ENCODE measurements at places on chromosomes 12 and 14.

DNA sequence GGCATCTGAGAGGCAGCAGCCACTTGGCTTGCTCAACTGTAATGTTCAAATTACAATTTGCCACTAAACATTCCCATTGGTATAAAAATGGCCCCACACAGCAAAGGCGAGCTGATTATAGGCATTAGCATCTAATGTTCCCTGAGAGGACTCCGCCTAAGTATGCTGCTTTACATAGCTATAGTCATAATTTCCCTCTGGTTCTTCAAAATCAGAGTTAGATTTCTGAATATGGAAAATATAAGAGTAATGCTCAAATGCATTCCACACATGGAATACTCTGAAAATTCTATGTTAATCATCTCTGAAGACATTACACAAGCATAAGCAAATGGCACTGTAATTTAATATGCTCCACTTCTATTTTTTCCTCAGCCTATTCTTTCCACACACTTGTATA, 83.7 kb upstream of the BTG1 start:
- DNase-seq = no peak

- DNase-seq = no peak
These were observed 25.2 kb upstream of the PNMA1 start for GRCh38 chr14:73739174-73739898.

DNA sequence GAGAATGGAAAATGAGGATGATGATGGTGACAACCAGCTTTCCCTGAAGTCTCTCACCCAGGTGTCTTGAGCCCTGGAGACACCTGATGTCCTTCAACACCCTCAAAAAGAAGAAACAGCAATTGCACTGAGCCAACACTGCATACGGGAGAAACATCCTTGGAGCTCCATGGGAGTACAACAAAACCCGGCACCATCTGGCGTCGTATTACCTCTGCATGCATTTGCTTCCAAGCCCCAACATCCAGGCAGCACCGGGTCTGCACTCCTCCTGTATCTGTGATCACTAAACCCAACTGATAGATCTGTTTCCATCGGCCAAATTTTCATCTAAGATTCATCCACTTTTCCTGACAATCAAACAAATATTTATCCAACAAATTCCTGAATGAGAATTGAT, 249.9 kb downstream of the DPF3 start:
- DNase-seq = no peak

GRCh38 chr12:49683599-49684309, 23.5 kb downstream of the FMNL3 start:
- DNase-seq = no peak

DNA sequence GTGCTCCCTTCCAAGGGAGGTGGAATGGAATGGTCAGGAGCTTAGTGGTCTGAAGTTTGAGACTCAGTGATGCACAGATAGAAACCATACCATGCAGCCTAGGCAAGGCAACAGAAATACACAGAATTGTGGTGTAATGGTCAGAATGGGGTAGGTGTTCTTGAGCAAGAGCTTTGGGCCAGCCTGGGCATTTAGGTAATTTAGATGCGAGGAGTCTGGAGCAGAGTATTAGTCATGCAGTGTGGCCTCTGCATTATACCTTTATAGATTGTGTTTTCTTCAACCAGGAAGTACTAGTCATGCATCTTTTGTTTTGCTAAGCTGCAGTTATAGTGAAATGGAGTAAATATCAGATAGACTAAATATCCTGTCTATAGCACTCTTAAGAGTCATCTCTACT, 118.3 kb downstream of the DAAM1 start:
- peak; percentile 16 for DNase-seq

GRCh38 chr14:100080206-100080605, 15.0 kb downstream of the EVL start:
- DNase-seq = no peak

DNA sequence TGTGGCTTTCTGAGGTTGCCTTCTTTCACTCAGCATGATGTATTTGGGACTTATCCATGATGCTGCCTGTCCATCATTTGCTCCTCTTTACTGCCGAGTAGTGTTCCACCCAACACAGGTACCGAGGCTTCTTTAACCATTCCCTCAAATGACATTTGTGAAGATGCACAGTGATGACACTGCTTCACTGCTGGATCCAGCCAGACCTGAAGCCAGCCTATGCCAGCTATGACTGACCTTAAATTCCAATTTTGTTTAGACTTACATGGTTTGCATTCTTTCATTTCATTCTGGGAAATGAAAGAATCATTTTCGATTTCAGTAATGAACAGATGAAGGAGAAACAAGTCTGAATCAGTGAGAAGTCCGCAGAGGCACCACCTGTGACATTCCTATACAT, 271.0 kb downstream of the AACS start:
- DNase-seq = no peak

GRCh38 chr12:88834226-88834625, 254.0 kb upstream of the KITLG start:
- DNase-seq = no peak

DNA sequence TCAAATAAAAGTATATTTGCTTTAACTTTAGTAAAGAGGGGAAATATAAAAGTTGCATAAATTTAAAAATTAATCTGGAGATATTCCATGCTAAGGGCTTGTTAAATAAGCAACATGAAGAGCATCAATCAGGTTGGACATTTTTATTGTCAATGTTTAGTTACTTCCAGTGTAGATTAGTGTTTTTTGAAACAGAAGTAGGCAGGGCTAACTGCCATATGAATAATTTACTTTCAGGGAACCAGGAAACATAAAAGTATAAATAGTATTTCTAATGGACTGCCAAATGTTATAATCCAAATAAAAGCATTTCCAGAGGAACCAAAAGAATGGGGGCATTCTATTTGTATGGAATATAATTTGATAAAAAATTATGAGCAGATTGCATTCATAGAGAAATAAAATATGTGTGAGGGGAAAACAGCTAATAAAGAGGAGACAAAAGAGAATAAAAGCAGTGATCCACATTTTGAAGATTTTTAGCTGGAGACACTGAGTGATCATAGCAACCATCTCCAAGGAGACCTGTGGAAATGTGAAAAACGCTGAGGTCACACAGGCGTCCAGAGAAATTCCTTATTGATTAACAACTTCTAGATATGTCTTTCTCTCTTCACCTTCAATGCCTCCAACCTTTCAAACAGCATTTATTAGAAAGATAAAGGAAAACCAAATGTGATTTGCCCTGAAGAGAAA, 70.8 kb downstream of the SRGAP1 start:
- DNase-seq = no peak

DNA sequence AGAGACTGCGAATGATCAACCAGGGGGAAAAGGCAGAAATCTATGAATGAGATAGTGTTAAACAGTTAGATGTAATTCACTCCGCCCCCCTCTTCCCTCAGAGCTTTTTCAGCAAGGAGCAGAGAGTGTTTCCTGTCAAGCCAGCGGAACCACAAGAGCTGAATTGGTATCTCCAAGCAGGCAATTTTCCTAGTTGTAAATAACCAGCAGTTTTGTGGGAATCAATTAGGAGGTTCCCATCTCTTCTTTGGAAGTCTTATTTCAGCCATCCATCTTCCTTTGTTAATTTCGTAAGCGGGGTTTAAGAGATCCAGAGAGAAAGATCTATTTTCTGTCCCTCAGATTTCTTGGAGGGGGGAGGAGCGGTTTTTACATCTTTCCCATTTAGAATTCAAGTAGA, 178.0 kb downstream of the FOXN3 start:
- DNase-seq = no peak

DNA sequence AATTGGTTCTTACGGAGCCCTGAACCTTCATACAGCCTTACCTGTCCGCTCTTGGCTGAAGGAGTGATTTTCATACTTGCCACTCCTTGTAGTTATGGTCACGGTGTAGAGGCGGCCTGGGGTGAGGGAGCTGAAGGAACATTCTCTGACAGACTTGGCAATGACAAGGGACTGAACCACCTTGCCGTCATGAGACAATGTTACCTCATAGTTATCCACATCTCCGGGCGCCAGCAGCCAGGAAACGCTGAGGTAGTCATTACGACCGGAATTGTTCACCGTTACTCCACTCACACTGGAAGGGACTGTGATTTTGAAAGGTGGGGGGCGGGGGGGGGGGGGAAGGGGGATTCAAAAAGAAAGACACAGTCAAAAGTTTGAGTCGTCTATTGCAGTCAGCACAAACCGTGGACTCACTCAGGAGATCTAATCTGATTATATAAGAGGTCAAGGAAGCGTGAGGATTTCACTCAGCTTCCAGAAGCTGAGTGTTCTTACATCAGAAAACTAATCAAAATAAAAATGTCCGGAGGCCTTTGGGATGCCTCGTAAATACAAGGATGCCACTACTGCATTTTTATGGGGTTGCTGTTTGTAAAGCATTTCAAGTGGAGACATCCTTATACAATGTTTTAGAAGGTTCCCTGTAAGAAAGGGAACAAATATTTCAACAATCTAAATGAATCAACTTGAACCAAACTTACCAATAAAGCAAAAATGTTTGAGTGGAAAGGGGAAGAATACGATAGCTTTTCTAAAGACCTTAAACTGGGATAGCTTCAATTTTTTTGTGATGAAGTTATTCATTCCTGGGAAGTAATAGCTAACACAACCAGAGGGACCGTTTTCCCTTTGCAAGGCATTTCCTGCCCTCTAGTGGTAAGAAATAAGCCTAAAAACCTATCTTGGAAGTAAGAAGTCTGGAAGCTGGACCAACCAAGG, 60.6 kb downstream of the PTPRB start:
- DNase-seq = peak; percentile 74

- no peak for DNase-seq
These were observed 776.0 kb downstream of the C12orf50 start for GRCh38 chr12:87253157-87253556.

GRCh38 chr14:93619176-93619793, 169.0 kb downstream of the PRIMA1 start:
- peak; percentile 42 for DNase-seq

GRCh38 chr14:50599700-50600444, 39.9 kb downstream of the ATL1 start:
- DNase-seq = peak; percentile 39
